ENCODE measurements at places on chromosomes 7 and 10.

DNA sequence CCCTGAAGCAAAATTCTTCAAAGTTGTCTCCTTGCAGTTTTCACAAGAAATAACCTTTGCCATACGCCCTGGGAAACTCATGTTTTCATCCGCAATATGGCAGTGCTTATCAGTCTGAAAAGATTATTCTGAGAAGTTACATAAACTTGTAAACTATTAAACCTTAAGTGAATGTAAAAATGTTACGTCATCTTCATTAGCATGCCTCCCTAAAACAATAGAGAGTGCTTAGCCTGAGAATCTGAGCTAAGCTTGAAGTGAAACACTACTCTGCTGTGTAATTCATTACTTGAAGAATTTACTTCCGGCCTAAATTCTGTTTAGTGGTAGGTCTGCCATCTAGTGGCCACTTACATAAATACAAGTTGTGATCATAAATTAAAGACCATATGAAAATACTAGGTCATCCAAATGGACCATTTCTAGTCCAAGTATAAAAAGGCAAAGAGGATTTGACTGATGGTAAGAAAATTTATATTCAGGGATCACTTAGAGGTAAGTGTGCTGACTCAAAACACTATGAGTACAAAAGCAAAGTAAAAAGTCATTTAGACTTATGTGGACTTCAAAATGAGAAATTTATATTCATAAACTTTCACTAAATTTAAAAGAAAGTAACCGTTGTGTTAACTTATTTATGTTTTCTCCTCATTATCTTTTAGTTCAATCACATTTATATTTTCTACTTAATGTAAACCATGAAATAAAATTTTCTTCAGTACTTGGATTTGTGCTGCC lies 745.1 kb upstream of the LRRTM3 start:
- no peak for DNase-seq

GRCh38 chr7:40810274-40810673 lies 675.5 kb downstream of the SUGCT start:
- no peak for DNase-seq

DNA sequence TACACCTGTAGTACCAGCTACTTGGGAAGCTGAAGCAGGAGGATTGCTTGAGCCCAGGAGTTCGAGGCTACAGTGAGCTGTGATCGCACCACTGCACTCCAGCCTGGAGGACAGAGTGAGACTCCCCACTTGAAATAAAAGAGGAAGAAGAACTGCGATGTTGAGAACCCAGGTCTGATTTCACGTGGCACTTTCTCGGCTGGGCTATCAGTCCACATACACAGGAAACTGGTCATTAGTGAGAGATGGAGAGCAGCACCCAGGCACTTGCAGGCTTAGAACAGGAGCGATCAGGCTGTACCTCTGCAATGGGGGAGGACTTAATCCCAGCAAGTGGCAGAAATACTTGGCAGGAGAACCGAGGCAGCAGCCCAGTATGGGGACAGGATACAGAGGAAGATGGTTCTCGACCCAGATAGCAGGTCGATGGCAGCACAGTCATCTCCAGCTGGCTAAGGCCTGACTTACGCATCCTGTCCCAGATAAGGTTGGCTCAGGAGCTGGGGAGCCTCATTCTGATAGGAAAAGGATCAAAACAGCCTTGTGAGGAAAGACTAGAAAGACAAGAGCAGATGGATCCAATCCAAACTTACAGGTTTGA lies 487.7 kb upstream of the AUTS2 start:
- DNase-seq, result no peak

DNA sequence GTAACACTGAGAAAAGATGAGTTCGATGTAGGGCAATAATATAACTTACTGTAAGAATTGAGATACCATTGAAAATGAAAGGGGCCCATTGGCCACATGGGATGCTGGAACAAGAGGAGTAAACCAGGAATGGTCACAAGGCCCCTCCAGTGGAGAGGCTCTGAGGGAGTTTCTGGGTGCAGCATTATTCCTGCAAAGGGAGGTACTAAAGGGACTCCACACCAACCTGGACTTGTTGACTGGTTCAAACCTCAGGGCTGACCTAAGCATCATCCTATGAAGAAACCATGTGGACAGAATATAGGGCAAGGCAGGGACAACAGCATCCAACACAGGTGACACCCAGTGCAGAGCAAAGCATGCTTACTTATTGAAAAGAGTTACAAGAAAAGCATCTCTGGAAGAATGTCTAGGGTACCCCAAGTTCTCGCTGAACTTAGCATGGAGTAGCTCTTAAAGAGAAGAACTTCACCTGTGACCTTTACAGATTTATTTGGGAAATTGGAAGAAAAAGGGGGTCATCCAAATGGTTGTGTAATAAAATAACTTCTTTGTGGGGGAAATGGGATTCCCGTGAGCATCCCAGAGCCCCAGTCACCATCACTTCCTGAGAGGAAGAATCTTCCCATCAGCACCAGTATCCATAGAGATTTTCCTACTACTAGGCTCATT lies 34.7 kb downstream of the PRSS2 start:
- DNase-seq, result no peak

GRCh38 chr10:4650582-4650981 lies 175.4 kb upstream of the AKR1E2 start:
- DNase-seq, result no peak

DNA sequence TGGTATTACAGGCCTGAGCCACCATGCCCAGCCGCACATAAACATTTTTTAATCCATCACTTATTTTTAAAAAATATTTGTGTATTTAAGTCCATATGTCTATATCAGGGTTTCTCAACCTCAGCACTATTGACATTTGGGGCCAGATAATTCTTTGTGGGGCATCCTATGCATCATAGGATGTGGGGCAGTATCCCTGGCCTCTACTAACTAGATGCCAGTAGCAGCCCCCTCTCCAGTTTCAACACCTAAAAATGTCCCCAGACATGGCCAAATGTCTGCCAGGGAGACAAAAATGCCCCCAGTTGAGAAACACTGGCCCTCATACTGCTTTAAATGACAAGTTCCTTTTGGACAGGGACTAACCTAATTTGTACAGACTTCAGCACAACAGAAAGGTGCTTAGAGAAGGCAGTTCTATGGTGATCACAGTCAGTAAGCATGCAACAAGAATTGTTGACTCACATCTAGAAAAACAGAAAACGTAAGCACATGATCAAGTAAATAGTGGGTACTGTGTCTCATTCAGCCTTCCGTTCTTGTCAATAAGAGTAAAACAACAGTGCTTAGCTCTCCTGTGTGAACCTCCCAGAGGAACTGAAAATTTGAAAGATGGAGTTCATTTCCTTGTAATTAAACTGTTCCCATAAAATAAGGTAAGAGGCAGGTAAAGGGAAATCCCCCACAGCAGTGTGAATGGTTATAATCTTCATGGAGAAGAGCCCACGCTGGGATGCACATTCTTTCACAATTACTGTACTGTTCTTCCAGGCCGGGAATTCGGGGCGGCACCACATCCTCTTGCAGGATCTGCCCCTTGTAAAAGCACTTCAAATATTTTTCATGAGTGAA lies 17.3 kb upstream of the ADRB1 start:
- DNase-seq, result no peak

DNA sequence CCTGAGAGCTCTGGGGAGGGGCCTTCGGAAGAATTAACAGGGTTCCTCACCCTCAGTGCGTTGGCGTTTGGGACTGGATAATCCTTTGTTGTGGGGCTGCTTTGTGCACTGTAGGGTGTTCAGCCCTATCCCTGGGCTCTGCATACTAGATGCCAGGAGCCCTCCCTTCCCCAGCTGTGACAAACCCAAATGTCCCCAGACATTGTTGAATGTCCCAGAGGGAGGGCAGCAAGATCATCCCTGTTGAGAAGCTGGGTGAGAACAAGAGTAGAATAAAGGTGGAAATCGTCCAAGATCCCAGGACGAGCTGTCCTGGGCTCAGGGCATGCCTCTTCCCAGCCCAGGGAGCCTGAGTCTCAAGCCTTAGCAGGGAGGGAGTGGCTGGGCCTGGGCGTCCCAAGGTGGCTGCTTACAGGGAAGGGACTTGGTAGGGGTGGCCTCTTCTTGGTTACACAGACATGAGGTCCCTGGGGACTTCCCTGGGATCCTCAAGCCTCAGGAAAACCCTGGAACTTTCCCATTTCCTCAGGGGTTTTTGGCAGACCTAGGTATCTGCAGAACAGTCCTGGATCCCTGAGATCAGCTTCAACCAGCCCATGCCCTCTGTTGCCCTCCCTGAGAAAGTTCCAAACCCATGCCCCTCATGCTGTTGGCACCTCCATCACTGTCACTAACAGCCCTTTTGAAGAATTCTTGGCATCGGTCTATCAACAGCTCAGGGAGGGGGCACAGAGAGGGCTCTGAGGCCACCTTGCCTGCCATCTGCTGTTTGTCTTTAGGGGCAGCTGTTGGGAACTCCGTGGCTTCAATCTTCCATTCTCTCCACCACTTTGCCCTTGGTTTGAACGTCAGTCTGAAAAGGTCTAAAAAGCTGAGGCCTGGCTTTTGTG lies 53.7 kb downstream of the GOLGA7B start:
- no peak for DNase-seq
